ENCODE measurements at places on chromosomes 13 and 19. TPM values are rescaled to one million over a fixed set of nuclear protein-coding genes. Genes with fewer than 3 reads are reported as not detected.

- no peaks in the 10 kb centered on the region for H3K36me3 ChIP-seq
- H3K27ac ChIP-seq: no peak overlapping the region
- no peaks in the 10 kb centered on the region for H3K4me1 ChIP-seq
- no peak overlapping the region for H3K4me3 ChIP-seq
Observed at GRCh38 chr13:39484506-39485313, 118.3 kb downstream of the LHFPL6 start.

GRCh38 chr13:59906413-59907049 lies 257.2 kb downstream of the DIAPH3 start:
- H3K4me3 ChIP-seq: no peak overlapping the region
- H3K4me1 ChIP-seq: no peaks in the 10 kb centered on the region
- H3K36me3 ChIP-seq: no peaks in the 10 kb centered on the region
- no peak for DNase-seq

DNA sequence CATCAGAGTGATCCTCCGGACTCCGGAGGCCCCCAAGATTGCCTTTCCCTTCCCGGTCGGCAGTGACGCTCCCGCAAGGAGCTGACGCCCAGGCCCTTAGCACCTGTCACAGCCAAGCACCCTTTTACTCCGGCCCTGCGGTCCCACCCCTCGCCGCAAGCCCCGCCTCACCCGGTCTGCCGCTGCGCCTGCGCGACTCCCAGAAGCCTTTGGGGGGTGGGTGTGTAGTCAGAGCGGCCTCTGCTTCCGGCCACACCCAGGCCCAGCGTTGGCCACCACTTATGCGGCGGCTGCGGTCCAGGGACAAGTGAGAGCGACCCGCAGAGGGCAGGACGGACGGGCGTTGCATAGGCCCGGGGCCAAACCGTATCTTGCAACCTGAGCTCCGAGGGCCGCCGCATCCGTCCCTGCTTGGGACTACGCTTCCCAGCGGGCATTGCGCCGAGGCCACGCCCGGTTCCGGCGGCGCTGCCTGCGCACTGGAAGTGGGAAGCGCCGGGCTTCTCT lies 441 bp upstream of the ZFP28 start:
- peak; percentile 86 for DNase-seq
- H3K4me3 ChIP-seq: peak overlapping the region; percentile 77
- peak overlapping the region; percentile 88 for H3K27ac ChIP-seq
- H3K27me3 ChIP-seq: no peaks in the 10 kb centered on the region
- no peaks in the 10 kb centered on the region for H3K4me1 ChIP-seq

GRCh38 chr19:49758292-49758691 lies 4.8 kb downstream of the TSKS start:
- no peaks in the 10 kb centered on the region for H3K36me3 ChIP-seq
- no peak overlapping the region for H3K4me3 ChIP-seq
- H3K27ac ChIP-seq: no peak overlapping the region
- no peaks in the 10 kb centered on the region for H3K27me3 ChIP-seq
- H3K4me1 ChIP-seq: no peaks in the 10 kb centered on the region

DNA sequence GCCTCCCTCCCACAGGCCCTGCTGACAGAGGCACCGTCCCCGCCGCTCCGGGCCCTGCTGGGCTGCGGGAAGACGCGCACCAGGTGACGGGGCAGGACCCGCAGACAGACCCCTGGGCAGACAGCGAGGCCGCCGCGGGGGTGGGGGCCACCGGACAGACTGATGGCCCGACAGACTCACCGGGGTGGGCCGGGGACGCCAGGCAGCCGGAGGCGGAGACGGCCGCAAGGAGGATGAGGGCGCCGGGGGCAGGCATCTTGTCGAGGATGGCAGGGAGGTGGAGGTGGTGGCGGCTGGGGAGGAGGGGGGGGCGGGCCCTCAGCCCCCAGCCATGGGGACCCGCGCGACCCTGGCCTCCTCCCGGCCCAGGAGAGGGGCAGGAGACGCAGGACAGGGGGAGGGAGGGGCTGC lies 309 bp downstream of the LMTK3 start:
- no peak overlapping the region for H3K27ac ChIP-seq
- H3K36me3 ChIP-seq: no peaks in the 10 kb centered on the region
- H3K27me3 ChIP-seq: no peaks in the 10 kb centered on the region

DNA sequence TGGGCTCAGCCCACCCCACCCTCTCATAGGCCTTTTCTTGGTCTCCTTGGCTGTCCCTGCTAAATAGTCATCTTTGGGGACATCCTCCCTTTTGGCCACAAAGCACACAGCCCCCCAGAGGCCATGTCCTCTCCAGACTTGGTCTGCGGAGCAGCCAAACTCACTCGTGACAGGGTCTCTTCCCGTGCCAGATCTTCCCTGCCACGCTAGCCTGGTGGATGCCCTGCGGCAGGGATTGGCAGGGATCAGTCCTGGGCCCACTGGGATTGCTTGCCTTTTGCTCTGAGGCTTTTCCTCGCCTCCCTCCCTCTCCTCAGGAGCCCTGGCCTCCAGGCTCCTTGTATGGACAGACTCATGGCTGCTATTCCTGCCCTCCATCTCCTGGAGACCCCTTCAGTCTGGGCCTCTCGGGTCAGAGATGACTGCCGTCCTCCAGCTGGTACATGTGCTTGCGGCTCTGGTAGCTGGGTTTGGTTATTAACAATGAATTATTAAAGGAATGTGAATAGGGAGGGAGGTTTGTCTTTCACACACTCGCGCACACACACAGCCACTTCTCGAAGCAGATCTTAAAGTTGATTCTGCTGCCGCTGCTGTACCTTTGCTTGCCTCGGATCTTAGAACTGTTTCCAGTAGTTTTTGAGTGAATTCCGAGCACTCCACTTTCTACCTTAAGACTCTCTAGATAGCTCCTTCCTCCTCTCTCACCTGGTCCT lies 45.1 kb downstream of the NFIX start:
- no peaks in the 10 kb centered on the region for H3K36me3 ChIP-seq
- peaks cover 68% of the 10 kb centered on the region for H3K4me1 ChIP-seq
- H3K27ac ChIP-seq: peak overlapping the region; percentile 96
- H3K27me3 ChIP-seq: no peaks in the 10 kb centered on the region
- no peak for DNase-seq
- no peak overlapping the region for H3K4me3 ChIP-seq

DNA sequence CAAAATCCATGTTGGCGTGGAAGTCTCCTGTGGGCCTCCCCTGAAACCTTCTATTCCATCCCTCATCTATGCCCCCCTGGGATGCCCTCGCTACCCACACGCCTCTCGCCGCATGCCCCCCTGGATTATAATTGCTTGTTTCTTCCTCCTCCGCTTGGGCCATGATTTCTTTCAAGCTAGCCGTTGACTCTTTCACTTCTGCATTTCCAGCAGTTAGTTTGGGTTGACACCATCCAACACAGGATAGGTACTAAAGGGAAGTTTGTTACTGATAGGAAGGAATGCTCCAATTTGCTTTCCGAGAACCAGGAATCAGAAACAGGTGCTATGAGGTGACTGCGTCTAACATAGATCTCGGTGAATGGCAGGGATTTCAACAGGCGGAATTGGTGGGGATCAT lies 7.7 kb upstream of the SLC25A15 start:
- H3K4me1 ChIP-seq: no peaks in the 10 kb centered on the region
- H3K36me3 ChIP-seq: no peaks in the 10 kb centered on the region
- no peak for DNase-seq
- no peak overlapping the region for H3K27ac ChIP-seq

DNA sequence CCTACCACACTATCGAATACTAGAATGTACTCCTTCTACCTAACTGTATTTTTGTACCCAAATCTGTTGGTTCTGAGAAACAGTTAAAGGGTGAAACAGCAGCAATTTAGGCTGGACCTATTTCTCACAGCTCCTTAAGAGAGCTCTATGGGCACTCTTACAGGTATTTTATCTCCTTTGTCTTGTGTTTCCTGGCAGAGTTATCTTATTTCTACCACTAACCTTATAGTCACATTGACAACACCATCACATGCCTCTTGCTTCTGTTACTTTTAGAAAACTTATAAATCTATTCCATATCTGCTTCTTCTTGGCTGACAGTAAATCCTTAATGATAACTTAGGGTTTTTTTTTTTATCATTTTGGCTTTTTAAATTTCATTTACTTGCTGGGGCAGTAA lies 130.7 kb downstream of the MYO16 start:
- H3K4me3 ChIP-seq: no peak overlapping the region
- no peaks in the 10 kb centered on the region for H3K4me1 ChIP-seq
- DNase-seq: no peak
- H3K36me3 ChIP-seq: no peaks in the 10 kb centered on the region

- H3K4me3 ChIP-seq: no peak overlapping the region
- H3K27me3 ChIP-seq: no peaks in the 10 kb centered on the region
- no peak for DNase-seq
- no peaks in the 10 kb centered on the region for H3K4me1 ChIP-seq
Observed at GRCh38 chr13:106143392-106143791, 392.1 kb downstream of the EFNB2 start.

- H3K27me3 ChIP-seq: no peaks in the 10 kb centered on the region
- H3K4me3 ChIP-seq: no peak overlapping the region
- H3K36me3 ChIP-seq: no peaks in the 10 kb centered on the region
- DNase-seq: no peak
- no peak overlapping the region for H3K27ac ChIP-seq
- H3K4me1 ChIP-seq: no peaks in the 10 kb centered on the region
Observed at GRCh38 chr19:28234637-28235036, 978.3 kb downstream of the UQCRFS1 start.

GRCh38 chr19:46537136-46538097 lies 41.8 kb upstream of the PNMA8B start:
- no peaks in the 10 kb centered on the region for H3K36me3 ChIP-seq
- no peaks in the 10 kb centered on the region for H3K4me1 ChIP-seq
- no peak for DNase-seq

DNA sequence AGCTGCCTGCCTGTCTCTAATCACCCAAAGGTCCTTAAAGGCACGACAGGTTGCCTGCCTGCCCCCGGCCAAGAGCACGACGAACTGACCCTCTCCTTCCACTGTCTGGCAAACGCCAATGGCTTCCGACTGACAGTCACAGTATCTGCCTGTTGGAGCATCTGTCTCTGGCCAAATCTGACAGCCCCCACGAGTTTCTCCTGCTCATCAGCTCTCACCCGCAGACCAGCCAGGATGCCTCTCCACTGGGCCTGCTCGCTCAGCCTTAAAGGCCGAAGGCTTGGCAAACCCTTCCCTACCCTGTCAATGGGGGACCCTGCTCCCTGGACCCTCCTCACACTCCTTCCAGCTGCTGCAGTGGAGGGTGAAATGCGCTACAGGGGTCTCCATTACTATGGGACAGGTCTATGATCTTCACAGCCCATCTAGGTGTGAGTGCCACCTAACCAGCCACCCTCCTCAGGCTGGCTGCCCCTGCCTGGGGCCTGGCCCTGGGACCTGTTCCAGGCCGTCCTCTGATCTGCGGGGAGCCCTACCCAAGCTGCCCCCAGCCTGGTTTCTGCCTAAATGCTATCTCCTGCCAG lies 932 bp downstream of the FAM83E start:
- peak overlapping the region; percentile 88 for H3K27ac ChIP-seq
- no peak overlapping the region for H3K4me3 ChIP-seq

- peak overlapping the region; percentile 63 for H3K4me3 ChIP-seq
- no peaks in the 10 kb centered on the region for H3K27me3 ChIP-seq
- H3K4me1 ChIP-seq: peaks cover 4% of the 10 kb centered on the region
- DNase-seq: no peak
- peak overlapping the region; percentile 77 for H3K27ac ChIP-seq
- H3K36me3 ChIP-seq: no peaks in the 10 kb centered on the region
Observed at GRCh38 chr19:50725218-50725910, 2.2 kb downstream of the CLEC11A start.

GRCh38 chr19:15324791-15325519 lies 7.4 kb downstream of the BRD4 start:
- H3K4me1 ChIP-seq: peaks cover 23% of the 10 kb centered on the region
- H3K27me3 ChIP-seq: no peaks in the 10 kb centered on the region
- DNase-seq: no peak
- no peak overlapping the region for H3K4me3 ChIP-seq
- H3K36me3 ChIP-seq: no peaks in the 10 kb centered on the region

DNA sequence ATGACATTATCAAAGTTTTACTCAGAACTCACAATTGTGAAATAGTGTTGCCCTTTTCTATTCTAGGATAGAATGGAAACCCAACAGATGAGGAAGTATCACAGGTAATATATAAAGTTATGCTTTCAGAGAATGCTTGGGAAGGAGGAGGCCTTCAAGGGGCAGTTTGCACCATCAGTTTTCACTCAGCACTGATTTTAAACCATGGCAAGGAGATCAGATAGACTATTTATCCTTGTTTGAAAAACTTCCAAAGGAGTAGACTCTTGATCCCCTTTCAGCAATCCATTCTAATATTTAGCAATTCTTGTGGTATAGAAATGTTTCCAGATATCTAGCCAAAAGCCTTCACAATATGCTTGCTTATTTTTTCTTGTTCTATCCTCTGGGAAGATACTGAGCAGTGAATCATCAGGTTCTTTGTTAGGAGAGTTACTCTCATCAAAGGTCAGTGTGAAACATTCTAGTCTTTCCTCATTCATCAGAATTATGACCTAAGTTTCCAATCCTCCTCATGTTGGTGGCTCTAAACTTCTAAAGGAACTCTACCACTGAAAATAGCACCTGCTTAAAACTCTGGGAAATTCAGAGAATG lies 3.8 kb downstream of the GPC6 start:
- no peak overlapping the region for H3K27ac ChIP-seq
- no peaks in the 10 kb centered on the region for H3K36me3 ChIP-seq
- DNase-seq: no peak
- no peaks in the 10 kb centered on the region for H3K27me3 ChIP-seq
- H3K4me3 ChIP-seq: no peak overlapping the region

GRCh38 chr19:17522988-17523872 lies 11.8 kb downstream of the PGLS start:
- no peak overlapping the region for H3K4me3 ChIP-seq
- H3K27me3 ChIP-seq: no peaks in the 10 kb centered on the region
- H3K27ac ChIP-seq: no peak overlapping the region
- no peaks in the 10 kb centered on the region for H3K36me3 ChIP-seq
- H3K4me1 ChIP-seq: no peaks in the 10 kb centered on the region

- no peaks in the 10 kb centered on the region for H3K27me3 ChIP-seq
- H3K4me1 ChIP-seq: no peaks in the 10 kb centered on the region
- H3K4me3 ChIP-seq: peak within 1 kb of the TSS; percentile 60
- H3K27ac ChIP-seq: peak within 1 kb of the TSS; percentile 58
Observed at GRCh38 chr19:18173572-18174288, at the start of gene IFI30. IFI30 (plus strand) TSS chr19:18173813; CDS start chr19:18173842, 29 bp downstream.

Gene CHST8
- total RNA-seq: 1.3 TPM

Gene GRIK5
- total RNA-seq: 1.3 TPM

Gene ABHD17A
- 146 TPM for total RNA-seq

Gene C19orf73
- 2.2 TPM for total RNA-seq

Gene PEAK3
- total RNA-seq: 0.80 TPM

Gene RETN
- not detected for total RNA-seq

Gene CACNA1A
- 12.4 TPM for total RNA-seq

Gene RPL13A
- total RNA-seq: 3,956 TPM

Gene LGALS7B
- total RNA-seq: 3.8 TPM

Gene SIGLEC12
- total RNA-seq: 0.91 TPM

Gene JUND
- 844 TPM for total RNA-seq

Data from prostate gland (tissue), 2 donors.